ENCODE measurements at places on chromosomes 7 and 10.

DNA sequence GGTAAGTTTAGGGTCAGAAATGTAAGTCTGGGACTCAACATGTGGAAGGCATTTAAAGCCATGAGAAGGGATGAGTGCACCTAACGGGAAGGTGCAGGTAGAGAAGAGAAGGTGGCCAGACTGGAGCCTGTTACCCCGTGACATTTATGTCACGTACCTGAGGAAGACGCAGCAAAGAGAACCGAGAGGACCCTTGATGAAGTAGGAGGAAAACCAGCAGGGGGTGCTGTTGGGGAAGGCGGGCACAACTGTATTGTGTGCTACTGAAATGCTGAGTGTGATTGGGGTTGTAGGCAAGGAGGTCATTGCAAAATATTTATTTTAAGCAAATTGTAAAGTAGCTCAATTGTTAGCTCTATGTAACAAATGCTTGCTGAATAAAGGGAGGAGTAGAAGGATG lies 338.2 kb upstream of the PRKCQ start:
- DNase-seq, result no peak

GRCh38 chr10:521261-522250 lies 167.9 kb downstream of the DIP2C start:
- no peak for DNase-seq

GRCh38 chr10:97034958-97035769 lies 150.6 kb downstream of the SLIT1 start:
- no peak for DNase-seq

DNA sequence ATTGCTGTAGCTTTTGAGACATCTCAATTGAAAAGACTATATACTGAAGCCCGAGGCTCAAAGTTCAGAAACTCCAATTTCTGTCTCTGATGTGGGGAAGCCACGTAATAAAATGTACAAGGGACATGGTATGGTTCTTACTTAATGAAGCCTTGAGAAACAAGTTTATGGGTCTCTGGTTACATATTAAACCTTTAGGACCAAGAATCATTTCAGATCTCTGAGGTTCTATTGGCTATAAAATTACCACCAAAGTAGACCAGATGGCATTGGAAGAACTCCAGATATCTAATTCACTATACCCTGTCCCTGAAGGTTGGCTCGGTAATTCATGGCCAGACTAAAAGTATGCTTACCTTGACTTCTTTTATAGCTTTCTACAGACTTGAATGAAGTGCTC lies 23.7 kb downstream of the STAMBPL1 start:
- DNase-seq, result no peak

DNA sequence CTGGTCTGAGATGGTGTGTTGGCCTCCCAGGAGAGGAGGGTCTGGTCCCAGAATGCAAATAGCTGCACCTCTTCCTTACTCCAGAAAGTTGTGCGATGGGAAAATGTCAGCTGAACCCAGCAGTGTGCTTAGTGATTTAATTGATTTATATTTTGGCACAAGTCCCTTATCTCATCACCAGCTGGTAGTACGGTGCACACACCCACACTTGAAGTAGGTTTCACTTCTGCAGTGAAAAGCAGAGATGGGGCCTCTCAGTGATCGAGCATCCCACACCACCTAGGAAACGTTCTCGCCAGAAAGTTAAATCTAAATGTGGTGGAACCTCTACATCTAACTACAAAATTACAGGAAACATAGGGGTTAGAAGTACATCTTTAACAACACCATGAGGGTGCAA lies 80.4 kb downstream of the UBE3C start:
- DNase-seq, result no peak

- DNase-seq, result no peak
Observed at GRCh38 chr7:100804681-100805431, 22.5 kb downstream of the EPHB4 start.

GRCh38 chr10:114648368-114648767 lies 9.7 kb downstream of the ABLIM1 start:
- DNase-seq, result peak; percentile 72

DNA sequence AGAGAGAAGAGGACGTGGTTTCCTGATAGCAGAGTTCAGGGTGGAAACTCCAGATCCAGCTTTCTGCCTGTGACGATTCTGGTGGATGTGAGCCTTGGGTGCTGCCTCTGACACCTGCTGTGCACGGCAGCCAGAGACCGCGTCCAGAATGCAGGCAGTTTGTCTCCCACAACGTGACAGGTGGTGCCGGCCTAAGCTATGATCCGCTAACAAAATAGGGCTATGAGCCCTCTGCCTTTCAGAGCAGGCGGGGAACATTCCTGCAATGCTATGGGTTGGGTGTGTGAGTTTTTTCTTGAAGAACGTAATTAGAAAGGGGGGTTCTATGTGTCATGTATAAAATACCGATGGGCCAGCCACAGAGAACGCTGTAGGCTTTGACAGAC lies 297.3 kb upstream of the PRKCQ start:
- DNase-seq, result no peak

GRCh38 chr7:5758286-5758685 lies 23.2 kb downstream of the RNF216 start:
- DNase-seq, result no peak

- DNase-seq, result peak; percentile 41
Observed at GRCh38 chr10:62831346-62831745, 15.2 kb upstream of the EGR2 start.

GRCh38 chr7:137329411-137329810 lies 14.1 kb downstream of the PTN start:
- no peak for DNase-seq

- no peak for DNase-seq
Observed at GRCh38 chr10:82208726-82209125, 333.7 kb downstream of the NRG3 start.

DNA sequence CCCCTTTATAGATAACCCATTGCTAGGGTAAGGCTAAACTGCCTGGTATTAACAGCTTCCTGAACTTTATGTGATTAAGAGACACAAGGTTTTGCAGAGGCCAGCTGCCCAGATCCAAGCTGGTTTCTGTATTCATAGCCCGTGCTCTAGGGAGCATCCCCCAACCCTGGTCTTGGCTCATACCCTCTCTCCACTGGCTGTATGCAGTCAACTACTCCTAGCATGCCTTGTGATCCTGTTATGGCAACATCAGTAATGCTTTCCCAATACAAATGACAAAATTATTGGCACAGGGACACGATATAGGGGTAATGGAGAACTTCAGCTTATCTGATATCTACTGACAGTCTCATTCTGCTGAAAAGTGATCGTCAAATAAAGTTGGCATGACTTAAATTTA lies 202.8 kb upstream of the MKLN1 start:
- DNase-seq, result no peak

- DNase-seq, result no peak
Observed at GRCh38 chr10:67925449-67926005, 41.1 kb downstream of the SIRT1 start.

GRCh38 chr10:125534515-125534914 lies 148.4 kb downstream of the TEX36 start:
- DNase-seq, result no peak

DNA sequence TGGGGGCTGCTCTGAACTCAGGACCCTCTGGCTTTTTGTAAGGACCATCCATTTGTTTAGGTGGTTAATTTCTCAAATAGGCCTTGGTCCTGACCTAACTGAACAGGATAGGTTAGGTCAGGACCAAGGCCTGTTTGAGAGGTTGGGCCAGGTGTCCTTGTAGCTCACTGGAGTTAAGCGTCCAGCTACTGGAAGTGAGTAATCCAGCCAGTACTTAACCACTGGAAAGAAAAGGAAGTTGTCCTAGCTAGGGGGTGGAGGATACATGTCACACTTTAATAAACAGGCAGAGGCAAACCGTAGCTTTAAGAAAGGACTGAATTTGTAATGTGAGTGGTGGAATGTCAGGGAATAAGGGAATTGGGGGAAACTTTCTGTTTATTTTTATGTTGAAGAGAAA lies 96.0 kb downstream of the GPR85 start:
- no peak for DNase-seq

- DNase-seq, result no peak
Observed at GRCh38 chr10:132461683-132462231, 64.8 kb downstream of the PWWP2B start.

DNA sequence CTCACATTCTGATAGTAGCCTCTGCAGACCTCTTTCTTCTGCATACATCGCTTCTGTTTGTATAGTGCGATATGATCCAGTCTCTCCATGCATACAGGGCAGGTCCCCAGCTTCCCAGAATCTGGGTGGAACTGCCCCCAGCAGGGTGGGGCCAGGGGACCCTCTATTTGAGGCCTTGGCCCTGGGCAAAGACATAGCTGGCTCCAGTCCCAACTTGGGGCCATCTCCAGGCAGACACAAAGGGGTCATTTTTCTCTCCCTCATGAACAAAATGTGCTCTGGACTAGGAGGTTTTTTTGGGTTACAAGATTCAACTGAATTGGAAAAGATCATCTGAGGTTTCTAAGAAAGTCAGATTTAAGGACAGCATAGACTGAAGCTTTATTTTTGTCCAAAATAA lies 21.1 kb upstream of the HSPA12A start:
- DNase-seq, result no peak

DNA sequence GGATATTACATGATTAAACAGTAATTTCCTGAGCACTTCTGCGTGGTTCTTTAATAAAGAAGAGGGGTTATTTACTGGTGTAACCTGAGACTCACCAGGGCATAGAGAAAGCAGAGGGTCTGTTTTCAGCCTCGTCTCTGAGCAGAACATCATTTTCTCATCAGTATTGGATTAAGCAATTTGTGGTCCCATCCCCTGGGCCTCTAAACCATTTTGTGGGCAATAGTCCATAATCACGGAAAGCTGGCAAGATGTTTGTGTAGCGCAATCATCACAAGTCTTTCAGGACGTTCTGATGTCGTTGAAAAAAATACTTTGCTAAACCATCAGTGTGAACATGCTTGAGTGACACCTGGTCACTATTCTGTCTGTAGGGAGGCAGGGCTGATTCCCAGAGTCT lies 37.1 kb upstream of the SEC61G start:
- no peak for DNase-seq

GRCh38 chr10:329361-330099 lies 194.3 kb downstream of the ZMYND11 start:
- DNase-seq, result peak; percentile 60

DNA sequence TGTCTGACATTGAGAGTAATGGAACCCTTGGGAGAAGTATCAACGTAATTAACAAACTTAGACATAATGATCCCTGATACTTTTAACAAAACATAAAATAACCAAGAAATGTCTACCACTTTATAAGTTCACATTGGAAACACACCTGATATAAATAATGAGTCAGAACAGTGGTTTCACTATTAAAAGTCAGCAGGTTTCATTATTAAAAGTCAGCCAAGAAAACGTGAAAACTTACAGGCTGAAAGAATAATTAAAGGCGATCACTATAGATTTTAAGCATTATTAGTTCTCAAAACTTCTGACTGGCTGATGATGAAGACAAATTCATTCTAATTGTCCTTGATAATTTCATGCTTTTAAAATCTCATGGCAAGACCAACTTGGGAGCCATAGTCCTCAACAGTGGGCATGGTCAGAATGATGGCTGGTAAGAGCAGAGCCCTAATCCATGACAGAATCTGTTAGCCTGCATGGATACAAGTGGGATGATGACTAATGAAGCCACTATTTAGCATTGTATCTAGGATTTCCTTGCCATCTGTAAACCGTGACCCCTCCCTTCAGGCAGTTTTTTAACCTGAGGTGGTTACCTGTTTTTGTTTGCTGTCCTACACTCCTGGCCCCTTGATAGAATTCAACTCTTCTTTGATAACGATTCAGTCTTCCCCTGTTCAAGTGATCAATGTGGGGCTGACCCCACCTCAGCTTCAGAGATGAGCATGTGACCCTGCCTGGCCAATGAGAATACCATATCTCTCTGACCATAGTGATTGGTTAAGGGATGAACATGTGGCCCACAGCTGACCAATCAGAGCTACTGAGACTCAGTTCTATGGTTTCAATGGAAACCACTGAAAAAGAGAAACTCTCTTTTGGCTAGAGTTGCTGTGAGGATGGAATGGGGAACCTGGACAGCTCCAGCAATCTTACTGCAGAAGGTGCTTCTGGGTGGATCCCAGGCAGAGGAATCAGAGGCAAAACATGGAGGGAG lies 151.0 kb downstream of the PLPP4 start:
- DNase-seq, result no peak

- no peak for DNase-seq
Observed at GRCh38 chr10:95388539-95388938, 97.7 kb upstream of the PDLIM1 start.

GRCh38 chr7:130262448-130262847 lies 4.2 kb upstream of the CPA2 start:
- DNase-seq, result no peak

GRCh38 chr7:17743316-17743715 lies 197.0 kb downstream of the SNX13 start:
- no peak for DNase-seq

DNA sequence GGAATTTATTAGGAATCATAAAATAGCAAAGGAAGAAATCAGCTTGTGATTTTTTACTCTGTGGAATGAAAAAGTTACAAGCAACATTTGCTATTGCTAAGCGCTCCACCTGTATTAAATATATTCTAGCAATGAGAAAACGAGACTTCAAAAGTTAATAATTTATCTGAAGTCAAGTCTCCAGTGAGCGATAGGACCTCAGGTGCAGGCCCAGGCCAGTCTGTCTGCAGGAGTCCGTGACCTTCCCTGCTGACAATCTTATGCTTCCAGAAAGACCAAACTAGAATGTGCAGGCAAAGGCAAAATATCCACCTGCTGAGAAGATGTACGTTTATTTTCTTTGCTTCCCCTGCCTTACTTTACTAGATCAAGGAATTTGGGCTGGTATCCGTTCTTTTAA lies 22.7 kb downstream of the MRC1 start:
- no peak for DNase-seq

DNA sequence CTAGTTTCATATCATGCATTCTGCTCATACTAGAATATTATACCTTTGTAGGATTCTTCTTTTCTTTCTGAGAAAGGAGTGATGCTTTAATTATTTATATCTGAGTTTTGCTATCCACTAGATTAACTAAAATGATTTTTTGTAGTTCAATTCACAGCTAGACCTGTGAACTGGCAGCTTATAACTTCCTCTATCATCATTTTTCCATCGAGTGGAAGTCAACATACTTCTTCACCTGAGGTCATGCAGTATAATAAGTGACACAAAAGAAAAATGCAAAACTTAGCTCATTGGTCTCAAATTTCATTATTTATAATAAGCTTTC lies 8.0 kb downstream of the LRRN3 start:
- no peak for DNase-seq

All from HS-5 (cell line).